Vagina (tissue), 2 donors: ENCODE measurements at places on chromosomes 16 and 17. TPM values are rescaled to one million over a fixed set of nuclear protein-coding genes. Genes with fewer than 3 reads are reported as not detected.

Gene SDK2
- total RNA-seq, result 1.7 TPM

Gene SLFN14
- not detected for total RNA-seq

DNA sequence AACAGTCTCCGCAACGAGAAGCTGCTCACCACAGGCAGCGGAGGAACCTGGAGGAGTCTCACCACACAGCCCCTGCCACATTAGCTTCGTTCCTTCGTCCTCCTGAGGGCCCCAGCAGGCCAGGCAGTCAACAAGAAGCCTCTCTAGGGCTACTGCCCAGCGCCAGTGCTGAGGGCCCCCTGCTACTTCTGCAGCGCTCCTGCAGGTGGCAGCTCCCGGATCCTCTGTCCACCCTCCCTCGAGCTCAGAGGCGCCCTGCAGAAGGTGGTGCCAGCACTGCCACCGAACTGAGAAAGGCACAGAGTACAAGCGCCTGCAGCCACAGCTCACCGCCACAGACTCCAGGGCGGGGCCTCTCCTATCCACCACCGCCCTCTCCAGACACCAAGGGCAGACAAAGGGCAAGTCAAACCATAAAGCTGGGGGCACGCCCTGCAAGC is 27.3 kb downstream of the KDM8 start:
- no peak for DNase-seq
- no peak overlapping the region for H3K27ac ChIP-seq
- no peaks in the 10 kb centered on the region for H3K27me3 ChIP-seq
- H3K4me1 ChIP-seq, result peaks cover 12% of the 10 kb centered on the region

DNA sequence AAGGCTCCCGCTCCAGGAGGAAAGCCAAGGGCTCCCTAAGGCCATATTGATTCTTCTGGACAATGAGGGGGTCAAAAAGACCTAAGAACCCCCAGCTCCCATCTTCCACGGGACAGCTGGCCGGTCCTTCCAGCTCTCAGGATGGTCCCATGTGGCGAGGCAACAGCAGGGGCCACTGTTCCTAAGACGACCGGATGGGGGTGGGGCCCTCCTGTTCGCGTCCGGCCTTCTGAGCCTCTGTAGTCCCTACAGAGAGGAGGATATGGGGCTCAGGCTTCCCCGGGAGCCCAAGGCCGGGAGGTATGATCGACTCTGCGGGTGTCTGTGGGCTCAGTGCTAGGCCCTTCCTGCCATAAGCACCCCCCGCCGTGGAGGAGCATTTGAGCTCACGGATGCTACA is 6.0 kb upstream of the DCXR start:
- no peaks in the 10 kb centered on the region for H3K27me3 ChIP-seq
- H3K36me3 ChIP-seq, result peaks cover 15% of the 10 kb centered on the region
- DNase-seq, result no peak
- H3K27ac ChIP-seq, result no peak overlapping the region

Gene ZNF205
- 14.2 TPM for total RNA-seq
